ENCODE measurements at places on chromosomes 1 and 21.

DNA sequence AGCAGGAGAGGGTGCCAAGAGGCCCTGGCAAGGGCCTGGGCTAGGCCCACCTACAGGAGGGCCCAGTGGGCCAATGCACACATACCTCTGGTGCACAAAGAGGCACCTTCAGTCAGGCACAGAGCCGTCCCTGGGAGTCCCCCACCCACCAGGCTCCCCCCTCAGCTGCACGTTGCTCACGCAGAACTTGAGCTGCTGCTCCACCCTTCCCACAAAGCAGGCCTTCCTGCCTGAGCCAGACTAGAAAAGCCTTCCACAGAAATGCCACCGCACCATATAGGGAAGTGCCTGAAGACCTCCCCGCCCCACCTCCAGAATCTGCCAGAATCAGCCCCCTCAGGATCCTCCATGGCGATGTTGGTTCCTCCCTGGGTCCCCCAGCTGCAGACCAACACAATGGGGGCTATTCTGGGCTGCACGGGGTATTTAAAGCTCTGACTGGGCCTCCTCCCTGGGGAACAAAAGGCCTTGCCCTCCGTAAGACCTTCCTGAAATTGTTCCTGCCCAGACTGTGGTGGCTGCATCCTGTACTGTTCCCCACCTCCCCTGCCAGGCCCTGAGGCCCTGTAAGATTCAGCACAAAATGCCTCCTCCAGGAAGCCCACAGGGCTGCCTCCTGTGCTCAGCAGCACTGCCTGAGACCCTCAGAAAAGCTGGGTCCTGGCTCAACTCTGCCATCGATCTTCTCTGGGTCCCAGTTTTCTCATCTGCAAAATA lies 27.2 kb downstream of the HSPG2 start:
- no peak overlapping the region for H3K4me3 ChIP-seq
- no peaks in the 10 kb centered on the region for H3K27me3 ChIP-seq
- peaks cover 100% of the 10 kb centered on the region for H3K4me1 ChIP-seq
- H3K27ac ChIP-seq: peak overlapping the region; percentile 97
- no peaks in the 10 kb centered on the region for H3K36me3 ChIP-seq

GRCh38 chr1:57131701-57132394 lies 166.0 kb upstream of the C8B start:
- no peaks in the 10 kb centered on the region for H3K4me1 ChIP-seq
- H3K27me3 ChIP-seq: no peaks in the 10 kb centered on the region
- no peak overlapping the region for H3K4me3 ChIP-seq
- H3K36me3 ChIP-seq: no peaks in the 10 kb centered on the region
- no peak for DNase-seq
- no peak overlapping the region for H3K27ac ChIP-seq

DNA sequence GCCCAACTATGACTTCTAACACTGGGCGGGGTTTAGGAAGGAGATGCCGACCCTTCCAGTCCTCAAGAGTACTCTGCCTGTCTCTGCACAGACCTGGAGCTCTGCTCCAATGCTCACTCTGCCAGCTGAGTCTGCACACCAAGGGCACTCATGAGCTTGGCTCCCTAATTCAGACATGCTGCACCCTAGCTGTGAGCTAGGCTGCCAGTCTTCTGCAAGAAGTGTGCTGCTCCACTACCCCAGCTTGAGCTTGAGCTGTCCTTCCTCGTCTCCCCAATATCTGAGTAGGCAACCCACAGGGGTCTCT lies 13.2 kb downstream of the TP53BP2 start:
- no peak overlapping the region for H3K4me3 ChIP-seq
- H3K27ac ChIP-seq: peak overlapping the region; percentile 75
- H3K4me1 ChIP-seq: peaks cover 27% of the 10 kb centered on the region
- H3K36me3 ChIP-seq: no peaks in the 10 kb centered on the region
- no peaks in the 10 kb centered on the region for H3K27me3 ChIP-seq

DNA sequence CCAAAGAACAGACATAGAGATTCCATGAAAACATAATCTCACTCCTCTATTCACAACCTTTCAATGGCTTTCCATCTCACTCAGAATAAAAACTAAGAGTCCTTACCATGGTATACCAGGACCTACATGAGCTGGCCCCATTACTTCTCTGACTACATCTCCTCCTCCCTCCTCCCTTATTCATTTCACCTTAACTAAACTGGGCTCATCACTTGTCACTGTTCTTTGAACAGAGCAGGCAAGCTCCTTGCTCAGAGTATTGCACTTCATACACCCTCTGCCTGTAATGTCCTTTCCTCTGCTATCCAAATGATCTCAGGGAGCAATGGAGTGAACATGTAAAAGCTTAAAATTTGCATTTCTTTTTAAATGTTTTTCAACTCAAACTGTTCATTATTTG lies 142.0 kb downstream of the MRPL39 start:
- H3K27me3 ChIP-seq: no peaks in the 10 kb centered on the region
- H3K4me3 ChIP-seq: no peak overlapping the region
- H3K4me1 ChIP-seq: no peaks in the 10 kb centered on the region
- no peaks in the 10 kb centered on the region for H3K36me3 ChIP-seq
- no peak overlapping the region for H3K27ac ChIP-seq

- H3K36me3 ChIP-seq: peaks cover 24% of the 10 kb centered on the region
- H3K27me3 ChIP-seq: peaks cover 31% of the 10 kb centered on the region
- no peak overlapping the region for H3K4me3 ChIP-seq
Observed at GRCh38 chr1:212612041-212612961, 3.7 kb downstream of the ATF3 start.

DNA sequence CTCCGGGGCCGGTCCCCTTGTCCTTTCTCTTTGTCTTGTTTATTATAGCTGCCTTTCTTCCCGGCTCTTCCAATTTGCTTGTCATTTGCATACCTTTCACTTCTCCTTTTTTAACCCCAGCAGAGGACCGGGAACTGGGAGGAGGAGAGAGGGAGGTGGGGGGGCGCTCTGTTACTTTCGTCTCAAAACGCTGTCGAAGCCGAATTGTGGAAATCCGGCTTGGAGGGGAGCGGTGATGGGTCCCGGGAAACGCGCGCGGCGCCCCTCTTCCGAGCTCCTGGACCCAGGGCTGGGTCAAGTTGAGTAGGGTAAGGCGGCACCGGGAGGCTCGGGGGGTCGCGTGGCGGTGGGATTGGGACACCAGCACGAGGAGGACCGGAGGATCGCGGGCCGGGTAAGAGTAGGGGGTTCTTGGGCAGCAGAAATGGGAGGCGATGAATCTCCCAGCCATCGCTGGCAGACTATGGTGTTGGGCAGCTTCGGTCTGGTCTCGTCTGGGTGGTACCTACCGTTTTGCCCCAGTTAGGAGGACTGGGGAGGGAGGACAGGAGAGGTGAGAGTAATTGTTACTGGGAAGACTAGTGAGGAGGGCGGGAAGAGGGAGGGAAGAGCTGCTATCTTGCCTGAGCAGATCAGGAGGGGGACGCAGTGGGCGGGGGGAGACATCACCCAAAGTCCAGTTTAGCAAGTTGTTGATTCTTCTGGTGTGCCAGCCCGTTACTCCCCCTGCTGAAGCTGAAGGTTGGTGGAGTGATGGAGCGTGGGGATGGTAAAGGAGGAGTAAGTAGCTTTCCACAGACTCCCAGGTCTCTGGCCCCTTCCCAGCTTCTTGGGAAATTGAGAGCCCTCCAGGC lies 1.5 kb downstream of the PROX1 start:
- no peak for DNase-seq
- H3K4me3 ChIP-seq: peak overlapping the region; percentile 60
- H3K4me1 ChIP-seq: peaks cover 15% of the 10 kb centered on the region
- H3K27me3 ChIP-seq: peaks cover 95% of the 10 kb centered on the region

GRCh38 chr1:72670902-72671301 lies 388.6 kb upstream of the NEGR1 start:
- H3K36me3 ChIP-seq: no peaks in the 10 kb centered on the region
- H3K4me1 ChIP-seq: no peaks in the 10 kb centered on the region
- no peaks in the 10 kb centered on the region for H3K27me3 ChIP-seq
- no peak overlapping the region for H3K27ac ChIP-seq
- no peak overlapping the region for H3K4me3 ChIP-seq

GRCh38 chr1:228283043-228283371 lies 75.2 kb downstream of the OBSCN start:
- peaks cover 98% of the 10 kb centered on the region for H3K36me3 ChIP-seq
- no peaks in the 10 kb centered on the region for H3K27me3 ChIP-seq
- no peaks in the 10 kb centered on the region for H3K4me1 ChIP-seq

DNA sequence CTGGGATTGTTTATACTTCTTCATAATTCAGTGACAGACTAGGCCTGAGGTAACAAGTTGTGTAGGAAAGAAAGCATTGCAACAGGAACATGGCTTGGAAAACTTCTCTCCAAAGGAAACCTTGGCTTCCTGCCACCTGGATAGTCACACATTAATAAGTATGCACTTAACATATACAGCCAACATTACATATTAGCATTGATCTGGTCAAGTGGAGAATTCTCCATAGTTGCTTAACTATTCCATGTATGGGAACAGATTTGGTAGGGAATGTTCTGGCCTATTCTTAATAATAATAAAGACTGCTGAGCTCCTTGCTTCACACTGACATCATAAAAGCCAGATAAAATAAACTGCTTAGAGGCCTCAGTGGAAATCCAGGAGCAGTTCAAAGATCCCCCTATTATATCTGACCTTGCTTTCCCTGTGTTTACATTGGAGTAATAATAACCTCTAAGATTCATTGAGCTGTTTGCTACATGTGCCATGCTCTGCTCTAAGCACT lies 27.2 kb upstream of the NFIA start:
- no peak overlapping the region for H3K4me3 ChIP-seq
- no peak overlapping the region for H3K27ac ChIP-seq
- peaks cover 76% of the 10 kb centered on the region for H3K4me1 ChIP-seq
- no peaks in the 10 kb centered on the region for H3K36me3 ChIP-seq

GRCh38 chr1:111193712-111194480 lies 6.5 kb downstream of the DENND2D start:
- H3K36me3 ChIP-seq: peaks cover 4% of the 10 kb centered on the region
- no peak for DNase-seq
- peaks cover 29% of the 10 kb centered on the region for H3K4me1 ChIP-seq
- no peak overlapping the region for H3K4me3 ChIP-seq
- H3K27me3 ChIP-seq: no peaks in the 10 kb centered on the region

DNA sequence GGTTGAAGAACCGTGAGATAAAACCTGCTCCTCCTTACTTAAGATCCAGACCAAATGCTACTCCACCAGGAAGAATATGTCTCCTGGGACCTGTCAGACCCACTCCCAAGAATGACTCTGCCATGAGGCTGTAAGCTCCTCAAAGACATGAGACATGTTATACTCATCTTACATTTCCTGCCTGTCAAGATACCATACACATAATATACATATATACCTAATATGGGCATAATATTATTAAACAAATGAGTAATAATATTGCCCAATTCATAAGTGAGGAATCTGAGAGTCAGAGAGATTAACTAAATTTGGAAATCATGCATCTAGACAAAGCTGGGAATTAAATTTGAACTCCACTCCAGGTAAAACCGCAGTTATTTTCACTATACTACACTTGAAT lies 634.9 kb downstream of the LMO4 start:
- peaks cover 6% of the 10 kb centered on the region for H3K4me1 ChIP-seq
- H3K36me3 ChIP-seq: no peaks in the 10 kb centered on the region
- H3K27me3 ChIP-seq: no peaks in the 10 kb centered on the region

- peak within 1 kb of the TSS; percentile 95 for H3K27ac ChIP-seq
- peaks cover 60% of the 10 kb centered on the region for H3K4me1 ChIP-seq
- H3K36me3 ChIP-seq: no peaks in the 10 kb centered on the region
- DNase-seq: peak; percentile 59
- peak within 1 kb of the TSS; percentile 76 for H3K4me3 ChIP-seq
Observed at GRCh38 chr1:110209715-110210603, at the start of gene KCNC4. TSS of gene KCNC4 (plus strand) at chr1:110210314. CDS start at chr1:110211500, 1,186 bp downstream.

GRCh38 chr1:116492358-116492811 lies 78.4 kb downstream of the CD58 start:
- H3K4me3 ChIP-seq: no peak overlapping the region
- no peaks in the 10 kb centered on the region for H3K27me3 ChIP-seq
- no peaks in the 10 kb centered on the region for H3K36me3 ChIP-seq
- DNase-seq: no peak
- H3K4me1 ChIP-seq: peaks cover 16% of the 10 kb centered on the region
- no peak overlapping the region for H3K27ac ChIP-seq

DNA sequence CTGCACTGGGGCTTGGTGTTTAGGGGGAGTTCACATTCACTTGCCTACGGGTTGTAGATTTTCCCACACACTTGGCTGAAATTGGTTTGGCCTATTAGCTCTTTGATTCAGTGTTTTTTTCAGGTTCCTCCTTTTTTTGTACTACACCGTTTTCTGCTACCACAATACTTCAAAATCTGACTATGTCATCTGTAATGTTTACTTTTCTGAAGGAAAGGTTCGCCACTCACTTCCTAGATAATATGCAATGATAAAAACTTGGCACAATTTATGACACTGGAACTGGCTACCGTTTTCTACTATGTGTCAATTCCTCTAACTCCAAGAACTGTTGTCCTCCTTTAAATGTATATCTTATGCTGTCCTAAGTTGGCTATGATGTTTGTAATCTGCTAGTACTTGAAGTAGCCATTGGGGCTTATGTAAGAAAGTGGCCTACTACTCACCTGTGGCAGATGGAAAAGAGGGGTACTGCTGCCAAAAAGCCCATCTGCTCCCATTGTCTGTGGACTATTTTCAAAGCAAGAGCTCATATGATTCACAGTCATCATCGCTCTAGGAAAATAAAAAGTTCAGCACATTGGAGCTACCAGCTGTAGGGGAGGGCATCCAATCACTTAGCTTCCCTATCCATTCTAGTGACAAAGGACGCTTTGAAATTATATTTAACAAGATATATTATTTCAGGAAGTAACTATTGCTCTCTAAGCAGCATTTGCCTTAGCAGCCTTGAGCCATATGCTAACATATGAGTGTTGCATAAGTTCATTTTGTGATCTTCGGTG lies 42.4 kb upstream of the BACH1 start:
- H3K27me3 ChIP-seq: no peaks in the 10 kb centered on the region
- H3K27ac ChIP-seq: no peak overlapping the region
- H3K4me1 ChIP-seq: no peaks in the 10 kb centered on the region

GRCh38 chr1:29948581-29948980 lies 712.3 kb downstream of the PTPRU start:
- H3K36me3 ChIP-seq: no peaks in the 10 kb centered on the region
- no peak overlapping the region for H3K4me3 ChIP-seq
- DNase-seq: no peak
- no peak overlapping the region for H3K27ac ChIP-seq

- no peak overlapping the region for H3K4me3 ChIP-seq
- DNase-seq: no peak
- H3K27ac ChIP-seq: peak overlapping the region; percentile 68
Observed at GRCh38 chr21:32427958-32428623, 15.6 kb downstream of the EVA1C start.

DNA sequence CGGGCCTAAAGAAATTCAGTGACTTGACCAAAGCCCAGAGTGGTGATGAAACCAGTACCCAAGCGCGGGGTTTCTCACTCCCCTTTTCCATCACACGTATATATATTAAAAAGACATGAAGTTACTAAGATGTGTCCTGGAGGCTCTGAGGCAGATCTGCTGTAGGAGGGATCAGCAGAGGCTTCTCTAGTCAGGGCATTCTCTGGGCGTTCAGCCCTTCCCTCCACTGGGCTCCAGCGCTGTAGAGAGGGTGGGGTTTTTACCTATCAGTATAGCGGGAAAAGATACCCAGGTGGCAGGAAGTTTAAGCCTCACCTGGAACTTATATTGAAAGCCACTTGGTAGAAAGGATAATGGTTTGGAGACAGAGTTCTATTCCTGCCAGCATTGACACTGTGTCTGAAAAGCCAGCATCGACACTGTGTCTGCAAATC lies 862 bp upstream of the PLEKHO1 start:
- H3K4me3 ChIP-seq: peak overlapping the region; percentile 65
- DNase-seq: no peak
- peaks cover under 1% of the 10 kb centered on the region for H3K36me3 ChIP-seq
- H3K27me3 ChIP-seq: no peaks in the 10 kb centered on the region

- H3K27me3 ChIP-seq: no peaks in the 10 kb centered on the region
- H3K36me3 ChIP-seq: no peaks in the 10 kb centered on the region
- H3K4me1 ChIP-seq: peaks cover 12% of the 10 kb centered on the region
- no peak overlapping the region for H3K27ac ChIP-seq
- no peak for DNase-seq
- H3K4me3 ChIP-seq: no peak overlapping the region
Observed at GRCh38 chr21:41643246-41643966, 123.4 kb downstream of the RIPK4 start.
